Lower lobe of right lung (tissue), 2 donors: ENCODE measurements at places on chromosomes 4 and X. TPM values are rescaled to one million over a fixed set of nuclear protein-coding genes. Genes with fewer than 3 reads are reported as not detected.

Gene SPRY1
- total RNA-seq = 86.6 TPM

Gene ARMCX1
- 18.8 TPM for total RNA-seq

Gene PCDH19
- 0.27 TPM for total RNA-seq

Gene MSANTD1
- 1.9 TPM for total RNA-seq

Gene INPP4B
- 12.1 TPM for total RNA-seq

Gene BMPR1B
- 6.0 TPM for total RNA-seq

Gene CXCL8
- total RNA-seq = 6.2 TPM

Gene ADH6
- total RNA-seq = 0.50 TPM

Gene HHIP
- 172 TPM for total RNA-seq

Gene TCP11X2
- total RNA-seq = 0.27 TPM

Gene MMGT1
- total RNA-seq = 28.7 TPM

Gene SSX4B
- not detected for total RNA-seq

Gene GAB3
- 17.4 TPM for total RNA-seq

Gene MAGEB1
- total RNA-seq = not detected

Gene F8A2
- not detected for total RNA-seq
